NT2/D1 (cell line): ENCODE measurements at places on chromosomes 1 and 21.

GRCh38 chr1:110155878-110156522, 5.7 kb downstream of the SLC6A17 start:
- peak; percentile 59 for DNase-seq

- DNase-seq, result no peak
Measured at GRCh38 chr21:17823846-17824245, 4.7 kb upstream of the C21orf91 start.

DNA sequence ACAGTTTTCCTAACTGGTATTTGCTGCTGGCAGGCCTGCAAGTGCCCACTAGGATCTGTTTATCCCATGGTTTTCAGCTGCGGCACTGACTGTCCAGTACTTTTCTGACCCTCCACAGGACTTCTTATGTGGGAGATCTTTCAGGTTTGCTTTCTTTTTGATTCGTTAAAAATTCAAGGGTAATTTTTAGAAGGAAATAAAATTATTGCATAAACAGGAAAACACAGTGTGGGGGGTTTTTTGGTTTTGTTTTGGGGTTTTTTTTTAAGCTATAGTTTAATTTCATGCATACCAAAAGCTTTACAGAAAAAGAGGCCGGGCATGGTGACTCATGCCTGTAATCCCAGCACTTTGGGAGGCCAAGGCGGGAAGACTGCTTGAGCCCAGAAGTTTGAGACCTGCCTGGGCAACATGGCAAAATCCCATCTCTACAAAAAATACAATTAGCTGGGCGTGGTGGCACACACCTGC, 3.6 kb downstream of the NIBAN1 start:
- DNase-seq, result no peak

DNA sequence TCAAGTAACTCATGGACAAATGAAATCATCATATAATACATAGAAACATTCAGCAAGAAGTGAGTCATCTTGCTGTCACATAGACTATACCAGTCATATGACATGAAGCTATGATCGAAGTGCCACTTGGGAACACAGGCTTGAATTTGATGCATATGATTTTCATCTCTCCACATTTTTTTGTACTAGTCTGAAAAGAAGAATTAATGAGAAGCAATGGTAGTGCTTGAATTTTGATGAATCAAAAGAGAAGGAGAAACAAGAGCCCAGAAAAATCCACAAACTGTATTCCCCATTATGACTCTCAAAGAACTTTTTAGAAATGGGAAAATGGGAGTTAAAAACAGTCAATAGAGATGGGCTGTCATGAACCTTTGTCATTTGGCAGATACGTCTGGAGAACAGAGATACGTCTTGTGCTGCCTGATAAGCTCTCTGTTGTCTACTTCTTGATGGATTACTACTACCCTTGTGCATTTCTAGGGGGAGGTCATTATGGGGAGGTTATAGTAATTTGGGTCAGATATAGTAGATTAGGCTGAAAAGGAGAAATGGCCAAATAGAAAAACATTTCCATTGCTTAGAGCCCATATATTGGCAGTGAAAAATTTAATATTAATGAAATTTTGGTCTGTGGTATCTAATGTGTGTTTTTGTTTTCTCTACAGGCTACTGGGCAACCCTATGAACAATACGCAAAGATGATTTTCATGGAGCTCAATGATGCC, 8.0 kb upstream of the LEPR start:
- DNase-seq, result no peak

DNA sequence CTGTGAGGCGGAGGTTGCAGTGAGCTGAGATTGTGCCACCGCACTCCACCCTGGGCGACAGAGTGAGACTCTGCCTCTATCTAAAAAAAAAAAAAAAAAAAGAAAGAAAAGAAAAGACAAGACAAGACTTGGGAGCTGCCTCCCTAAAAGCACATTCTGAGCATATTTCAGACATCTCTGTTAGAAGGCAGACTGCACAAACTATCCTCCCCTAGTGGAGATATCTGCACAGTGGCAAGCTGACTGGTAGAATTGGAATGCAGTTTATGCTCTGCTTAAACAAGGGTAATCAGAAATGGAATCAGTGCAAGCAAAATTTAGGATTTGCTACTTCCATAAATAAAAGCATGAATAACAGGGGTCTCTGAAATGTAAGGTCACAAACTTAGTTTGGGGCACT, 31.8 kb downstream of the GNG4 start:
- DNase-seq, result no peak
